ENCODE measurements at places on chromosomes 5 and 9. TPM values are rescaled to one million over a fixed set of nuclear protein-coding genes. Genes with fewer than 3 reads are reported as not detected.

CD74 gene
- total RNA-seq, result 220 TPM

IL13 gene
- total RNA-seq, result not detected

PIP5KL1 gene
- total RNA-seq, result 0.70 TPM

CDC20B gene
- not detected for total RNA-seq

DNA sequence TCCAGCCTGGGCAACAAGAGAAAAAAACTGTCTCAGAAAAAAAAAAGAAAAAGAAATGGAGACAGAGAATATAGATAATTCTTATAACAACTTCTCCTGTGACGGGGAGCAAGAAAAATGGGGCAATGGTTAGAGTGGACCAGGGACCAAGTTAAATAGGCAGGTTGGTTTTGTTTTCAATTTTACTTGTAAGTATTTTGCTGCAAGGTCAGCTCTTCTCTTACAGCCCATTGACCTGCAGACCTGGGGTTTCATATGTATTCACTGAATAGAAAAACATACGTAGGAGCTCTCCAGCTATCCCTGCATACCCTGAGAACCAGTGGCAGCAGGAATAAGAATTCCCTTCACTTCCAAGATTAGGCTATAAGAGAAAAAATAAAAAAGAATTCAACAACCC lies 29.2 kb upstream of the IL13 start:
- H3K36me3 ChIP-seq, result no peaks in the 10 kb centered on the region
- no peaks in the 10 kb centered on the region for H3K27me3 ChIP-seq
- no peak overlapping the region for H3K27ac ChIP-seq

GRCh38 chr9:91154686-91155085 lies 207.0 kb downstream of the AUH start:
- no peak overlapping the region for H3K4me3 ChIP-seq
- no peaks in the 10 kb centered on the region for H3K4me1 ChIP-seq
- no peak overlapping the region for H3K27ac ChIP-seq

DNA sequence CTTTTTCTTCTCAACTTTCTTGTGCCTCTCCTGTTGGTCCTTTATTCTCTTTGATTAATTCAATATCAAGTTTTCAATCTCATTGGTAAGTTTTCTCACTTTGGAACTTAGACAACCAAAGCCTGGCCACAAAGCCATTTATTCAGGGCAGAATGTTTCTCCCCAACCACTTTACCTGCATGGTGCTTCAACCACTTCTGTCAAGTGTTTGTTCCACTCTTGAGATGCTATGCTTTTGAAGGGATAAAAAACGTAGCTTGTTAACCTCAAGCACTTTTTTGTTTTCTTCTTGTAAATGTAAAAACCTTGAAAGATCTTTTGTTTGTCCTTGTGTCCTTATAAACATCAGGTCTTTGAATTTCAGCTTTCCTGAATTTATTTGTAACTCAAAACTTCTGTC lies 966.7 kb downstream of the MAT2B start:
- no peak overlapping the region for H3K4me3 ChIP-seq
- no peaks in the 10 kb centered on the region for H3K27me3 ChIP-seq
- H3K4me1 ChIP-seq, result no peaks in the 10 kb centered on the region
- DNase-seq, result no peak

- H3K36me3 ChIP-seq, result no peaks in the 10 kb centered on the region
- no peaks in the 10 kb centered on the region for H3K27me3 ChIP-seq
- H3K4me1 ChIP-seq, result no peaks in the 10 kb centered on the region
Observed at GRCh38 chr9:33177639-33178038, 10.5 kb upstream of the B4GALT1 start.

GRCh38 chr9:128358861-128359260 lies 12.3 kb upstream of the URM1 start:
- H3K27ac ChIP-seq, result no peak overlapping the region
- no peaks in the 10 kb centered on the region for H3K36me3 ChIP-seq
- H3K4me3 ChIP-seq, result no peak overlapping the region
- no peak for DNase-seq

- no peak overlapping the region for H3K4me3 ChIP-seq
- H3K36me3 ChIP-seq, result no peaks in the 10 kb centered on the region
- H3K4me1 ChIP-seq, result no peaks in the 10 kb centered on the region
- DNase-seq, result no peak
- no peaks in the 10 kb centered on the region for H3K27me3 ChIP-seq
Observed at GRCh38 chr5:14884062-14884612, 12.6 kb upstream of the ANKH start.

- H3K27me3 ChIP-seq, result no peaks in the 10 kb centered on the region
- no peak for DNase-seq
- no peak overlapping the region for H3K27ac ChIP-seq
- no peak overlapping the region for H3K4me3 ChIP-seq
- no peaks in the 10 kb centered on the region for H3K4me1 ChIP-seq
Observed at GRCh38 chr5:179348843-179349242, 3.6 kb upstream of the ADAMTS2 start.

DNA sequence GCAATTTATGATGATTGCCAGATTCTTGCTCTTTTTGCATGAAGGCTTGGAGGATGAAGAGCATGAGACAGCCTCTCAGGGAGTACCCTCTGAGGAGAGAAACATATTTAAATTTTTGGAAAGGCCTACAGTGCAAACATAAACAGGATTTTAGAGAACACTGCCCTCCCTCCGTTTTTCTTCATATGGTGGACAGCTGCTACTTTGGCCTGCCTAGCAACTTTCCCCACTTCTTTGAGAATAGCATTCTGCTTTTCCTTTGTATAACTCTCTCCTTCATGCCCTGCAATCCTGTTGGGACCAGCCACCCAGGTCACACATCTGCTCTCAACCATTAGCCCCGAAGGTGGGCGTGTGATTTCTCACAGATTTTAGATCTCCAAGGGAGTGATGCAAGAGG lies 20.5 kb upstream of the TXN start:
- DNase-seq, result no peak
- no peaks in the 10 kb centered on the region for H3K36me3 ChIP-seq
- H3K4me1 ChIP-seq, result no peaks in the 10 kb centered on the region
- no peak overlapping the region for H3K27ac ChIP-seq
- no peaks in the 10 kb centered on the region for H3K27me3 ChIP-seq
- no peak overlapping the region for H3K4me3 ChIP-seq

DNA sequence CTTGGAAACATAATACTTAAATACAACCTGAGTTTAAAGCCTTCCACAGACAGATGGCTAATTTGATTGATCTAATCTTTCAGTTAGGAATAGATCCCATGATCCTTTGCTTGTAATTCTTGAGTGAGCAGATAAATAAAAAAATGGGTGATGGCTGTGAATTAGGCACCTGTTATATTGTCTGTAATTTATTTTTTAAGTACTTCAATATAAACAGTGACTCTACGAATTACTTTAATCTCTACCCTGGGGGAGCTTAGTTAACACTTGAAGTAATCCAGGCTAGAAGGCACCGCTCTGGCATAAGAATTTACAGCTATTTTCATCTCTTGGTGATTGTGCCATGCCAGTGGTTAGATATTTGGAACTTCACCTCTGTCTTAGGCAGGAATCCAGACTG lies 9.0 kb downstream of the EGFLAM start:
- H3K36me3 ChIP-seq, result no peaks in the 10 kb centered on the region
- no peak for DNase-seq
- no peaks in the 10 kb centered on the region for H3K4me1 ChIP-seq
- no peaks in the 10 kb centered on the region for H3K27me3 ChIP-seq
- no peak overlapping the region for H3K4me3 ChIP-seq

GRCh38 chr9:74589576-74589975 lies 92.4 kb downstream of the RORB start:
- no peaks in the 10 kb centered on the region for H3K36me3 ChIP-seq
- H3K27ac ChIP-seq, result no peak overlapping the region
- no peaks in the 10 kb centered on the region for H3K4me1 ChIP-seq
- no peak for DNase-seq
- no peak overlapping the region for H3K4me3 ChIP-seq
- H3K27me3 ChIP-seq, result no peaks in the 10 kb centered on the region

DNA sequence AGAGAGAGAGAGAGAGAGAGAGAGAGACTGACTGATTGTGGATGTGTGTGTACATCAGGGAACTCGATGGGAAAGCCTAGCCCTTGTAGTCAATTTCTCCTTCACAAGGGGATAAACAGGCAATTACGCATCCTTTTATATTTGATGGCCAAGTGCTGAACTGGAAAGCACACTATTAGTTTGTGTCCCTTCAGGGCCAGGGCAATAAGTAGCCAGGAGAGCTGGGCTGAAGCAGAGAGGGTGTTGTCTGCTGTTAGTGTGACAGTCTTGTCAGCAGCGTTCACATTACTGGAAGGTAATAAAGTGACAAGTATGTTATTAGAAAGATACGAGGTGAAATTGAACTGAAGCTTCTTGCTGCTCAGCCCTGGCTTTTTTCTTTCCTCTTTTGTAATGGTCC lies 457.7 kb downstream of the BNC2 start:
- H3K36me3 ChIP-seq, result no peaks in the 10 kb centered on the region
- H3K4me3 ChIP-seq, result no peak overlapping the region
- DNase-seq, result no peak
- no peaks in the 10 kb centered on the region for H3K27me3 ChIP-seq
- no peaks in the 10 kb centered on the region for H3K4me1 ChIP-seq

GRCh38 chr5:169071-169727 lies 22.1 kb upstream of the LRRC14B start:
- no peaks in the 10 kb centered on the region for H3K27me3 ChIP-seq
- H3K4me3 ChIP-seq, result no peak overlapping the region
- no peak overlapping the region for H3K27ac ChIP-seq
- H3K36me3 ChIP-seq, result no peaks in the 10 kb centered on the region

DNA sequence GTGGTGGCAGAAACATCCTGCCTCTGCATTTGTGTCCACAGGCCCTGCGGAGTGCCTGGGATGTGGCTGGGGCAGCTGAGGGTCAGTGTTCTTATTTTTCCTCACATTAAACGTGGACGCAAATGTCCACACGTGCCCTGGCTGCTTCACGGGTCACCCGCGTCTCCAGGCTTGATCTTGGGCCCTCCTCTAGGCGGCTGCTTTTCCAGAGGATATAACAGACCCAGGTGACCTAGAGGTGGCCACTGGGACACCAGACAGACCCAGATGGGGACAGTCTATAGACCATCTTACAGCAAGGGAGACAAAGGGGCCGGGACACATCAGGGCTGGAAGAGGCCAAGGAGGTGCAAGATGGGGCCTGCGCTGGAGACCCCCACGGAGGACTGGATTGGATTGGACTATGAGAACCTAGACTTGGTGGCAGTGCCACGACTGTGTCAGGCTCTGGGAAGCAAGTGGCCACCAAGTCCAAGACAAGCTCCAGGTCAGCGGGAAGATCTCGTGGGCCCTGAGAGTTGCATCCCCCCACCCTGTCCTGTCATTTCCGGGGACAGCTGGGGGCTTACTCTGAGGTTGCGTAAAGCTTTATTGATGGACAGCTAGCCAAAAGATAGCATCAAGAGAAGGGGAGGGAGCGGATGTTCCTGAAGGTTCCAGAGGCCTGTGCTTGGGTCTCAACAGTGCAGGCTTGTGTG lies 6.9 kb downstream of the WNK2 start:
- H3K4me3 ChIP-seq, result no peak overlapping the region
- no peaks in the 10 kb centered on the region for H3K4me1 ChIP-seq
- DNase-seq, result no peak
- no peaks in the 10 kb centered on the region for H3K27me3 ChIP-seq

DNA sequence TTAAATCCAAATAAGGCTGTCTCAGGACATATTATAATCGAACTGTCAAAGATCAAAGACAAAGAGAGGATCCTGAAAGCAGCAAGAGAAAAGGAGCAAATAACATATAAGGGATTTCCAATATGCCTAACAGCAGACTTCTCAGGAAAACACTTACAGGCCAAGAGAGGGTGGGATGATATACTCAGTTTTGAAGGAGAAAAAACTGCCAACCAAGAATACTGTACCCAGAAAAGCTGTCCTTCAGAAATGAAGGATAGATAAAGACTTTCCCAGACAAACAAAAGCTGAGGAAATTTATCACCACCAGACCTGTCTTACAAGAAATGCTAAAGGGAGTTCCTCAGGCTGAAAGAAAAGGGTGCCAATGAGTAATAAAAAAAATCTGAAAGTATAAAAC lies 16.0 kb downstream of the EGFLAM start:
- no peaks in the 10 kb centered on the region for H3K27me3 ChIP-seq
- DNase-seq, result no peak
- no peaks in the 10 kb centered on the region for H3K4me1 ChIP-seq

GRCh38 chr5:164346785-164347630 lies 841.6 kb downstream of the MAT2B start:
- H3K36me3 ChIP-seq, result no peaks in the 10 kb centered on the region
- H3K27me3 ChIP-seq, result no peaks in the 10 kb centered on the region
- H3K4me3 ChIP-seq, result no peak overlapping the region
- no peak for DNase-seq
- no peaks in the 10 kb centered on the region for H3K4me1 ChIP-seq
- H3K27ac ChIP-seq, result no peak overlapping the region

DNA sequence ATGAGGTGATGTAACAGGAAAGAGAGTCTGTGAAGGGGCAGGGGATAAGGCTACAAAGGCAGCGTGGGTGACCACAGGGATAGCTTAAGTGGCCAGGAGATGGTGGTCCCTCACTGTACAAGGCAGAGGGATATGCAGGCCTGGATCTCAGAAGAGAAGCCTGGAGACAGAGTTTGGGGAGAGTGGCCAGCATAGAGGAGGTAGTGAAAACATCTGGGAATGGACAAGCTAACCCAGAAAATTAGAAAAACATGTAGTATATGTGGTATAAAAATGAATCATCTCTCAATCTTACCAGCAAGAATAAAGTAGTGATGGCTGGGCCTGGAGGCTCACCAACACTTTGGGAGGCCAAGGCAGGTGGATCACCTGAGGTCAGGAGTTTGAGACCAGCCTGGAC lies 349.2 kb upstream of the KLF4 start:
- H3K27me3 ChIP-seq, result no peaks in the 10 kb centered on the region
- DNase-seq, result no peak
- no peaks in the 10 kb centered on the region for H3K36me3 ChIP-seq
- H3K4me1 ChIP-seq, result no peaks in the 10 kb centered on the region
- H3K4me3 ChIP-seq, result no peak overlapping the region
- H3K27ac ChIP-seq, result no peak overlapping the region

DNA sequence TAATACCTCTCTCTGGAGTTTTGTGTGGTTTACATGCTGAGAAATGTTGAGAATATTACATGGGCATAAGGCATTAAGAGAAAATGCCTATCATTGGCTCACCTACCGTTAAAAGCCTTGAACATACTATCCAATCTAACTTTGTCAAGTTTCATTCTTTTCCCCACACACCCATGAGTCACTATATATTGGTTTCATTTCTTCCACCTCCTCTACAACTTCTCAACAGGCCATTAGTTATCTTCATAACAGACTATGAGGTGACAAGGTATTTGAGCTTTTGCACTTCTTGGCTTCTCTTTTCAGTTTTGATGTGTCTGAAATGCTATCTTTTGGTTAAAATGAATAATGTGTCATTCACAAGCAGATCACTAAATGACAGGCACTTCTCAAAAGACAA lies 288.0 kb downstream of the KCNN2 start:
- no peak overlapping the region for H3K27ac ChIP-seq
- H3K4me1 ChIP-seq, result no peaks in the 10 kb centered on the region
- H3K4me3 ChIP-seq, result no peak overlapping the region
- H3K27me3 ChIP-seq, result no peaks in the 10 kb centered on the region

GRCh38 chr5:96332535-96333366 lies 100.3 kb downstream of the PCSK1 start:
- H3K27me3 ChIP-seq, result no peaks in the 10 kb centered on the region
- peak; percentile 73 for DNase-seq
- H3K4me1 ChIP-seq, result peaks cover 31% of the 10 kb centered on the region
- H3K4me3 ChIP-seq, result no peak overlapping the region
- no peaks in the 10 kb centered on the region for H3K36me3 ChIP-seq
- peak overlapping the region; percentile 90 for H3K27ac ChIP-seq

All from right lobe of liver (tissue), 6 donors.